ENCODE measurements at places on chromosomes 7 and 10.

- no peak for DNase-seq
Observed at GRCh38 chr7:152177681-152178404, 152.4 kb downstream of the GALNT11 start.

DNA sequence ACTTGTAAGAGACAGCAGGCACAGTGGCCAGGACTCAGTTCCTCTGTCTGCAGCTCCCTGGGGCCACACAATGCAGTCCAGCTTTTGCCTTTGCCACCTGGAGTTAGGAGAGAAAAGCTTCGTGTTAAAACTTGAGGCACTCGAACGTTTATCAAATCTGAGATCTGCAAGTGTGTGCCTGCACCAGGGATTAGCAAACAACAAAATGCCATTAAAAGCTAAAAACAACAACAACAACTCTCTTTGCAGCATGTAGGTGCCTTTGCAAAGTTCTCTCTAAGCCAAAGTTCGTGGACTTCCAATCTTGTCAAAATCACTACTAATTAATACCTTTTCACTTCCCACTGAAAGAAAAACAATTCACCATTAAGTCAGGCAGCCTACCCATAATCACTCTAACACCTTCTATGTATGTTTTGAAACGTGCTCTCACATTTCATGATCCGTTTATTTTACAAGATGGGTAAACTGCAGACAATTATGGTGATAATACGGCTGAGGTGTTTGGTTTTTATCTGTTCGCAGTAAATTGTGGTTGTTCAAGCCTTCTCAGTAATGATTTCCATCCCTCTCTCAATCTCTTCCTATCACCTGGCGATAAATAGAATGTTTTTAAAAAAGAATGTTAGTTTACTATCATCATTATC is 36.2 kb upstream of the SDK1 start:
- no peak for DNase-seq

DNA sequence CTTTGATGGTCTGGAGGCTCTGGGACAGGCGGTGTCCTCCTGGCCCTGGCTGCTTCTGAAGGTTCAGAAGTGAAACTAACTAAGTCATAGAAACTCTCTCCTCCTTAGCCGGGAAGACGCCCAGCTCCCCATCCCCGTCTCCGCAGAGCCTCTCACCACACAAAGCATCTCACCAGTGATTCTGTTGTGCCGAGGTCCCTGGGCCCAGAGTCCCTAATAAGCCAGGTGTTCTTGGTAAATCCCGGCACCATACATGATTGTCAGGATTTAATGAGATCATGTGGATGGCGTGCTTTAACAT is 9.4 kb downstream of the HKDC1 start:
- DNase-seq: no peak

- DNase-seq: no peak
Observed at GRCh38 chr10:104941662-104942061, 300.6 kb downstream of the SORCS3 start.

DNA sequence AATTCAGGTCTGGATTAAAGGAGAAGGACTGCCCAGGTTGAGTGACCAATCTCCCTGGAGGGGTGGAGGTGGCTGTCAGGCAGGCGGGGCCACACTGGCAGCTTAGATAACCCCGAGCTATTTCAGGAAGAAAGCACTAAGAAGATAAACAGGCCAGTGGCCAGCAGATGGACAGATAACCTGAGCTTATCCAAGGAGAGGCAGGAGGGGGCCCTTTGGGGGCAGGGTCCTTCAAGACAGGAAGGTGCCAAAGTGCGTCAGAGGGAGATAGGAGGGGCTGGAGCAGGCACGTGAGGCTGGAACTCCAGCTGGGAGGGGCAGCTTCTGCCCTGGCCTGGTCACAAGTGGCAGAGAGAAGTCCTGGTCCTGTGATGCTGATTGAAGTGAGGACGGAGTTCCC is 29.8 kb upstream of the PODXL start:
- DNase-seq: no peak

DNA sequence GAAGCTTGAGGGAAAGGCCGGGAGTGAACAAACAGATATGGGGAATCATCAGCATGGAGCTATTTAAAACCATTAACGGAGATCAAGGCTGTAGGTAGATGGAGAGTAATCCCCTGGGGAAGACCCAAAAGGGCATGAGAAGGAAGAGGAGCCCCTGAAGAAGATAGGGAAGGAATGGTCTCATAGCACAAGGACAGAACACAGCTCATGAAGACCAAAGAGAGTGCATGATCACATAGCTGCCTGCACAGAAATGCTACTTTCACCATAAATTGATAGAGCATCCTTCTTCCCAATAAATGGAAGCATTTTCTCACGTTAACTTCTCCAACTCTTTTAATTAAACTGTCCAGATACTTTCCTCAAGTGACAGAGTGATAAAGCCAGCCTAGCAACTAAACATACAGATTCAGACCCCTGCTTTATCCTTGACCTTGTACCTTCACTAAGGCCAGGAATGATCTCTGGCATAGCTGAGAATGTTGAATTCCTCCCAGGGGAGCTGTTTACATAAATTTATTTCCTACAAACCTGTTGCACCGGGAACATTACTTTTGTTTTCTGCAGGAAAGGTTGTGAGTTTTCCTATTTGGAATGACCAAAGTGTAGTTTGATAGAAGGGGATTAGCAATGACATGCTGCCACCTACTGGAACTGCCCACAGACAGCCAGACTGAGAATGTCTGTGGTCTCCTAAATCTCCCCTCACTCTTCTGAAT is 110.8 kb upstream of the LRGUK start:
- no peak for DNase-seq

DNA sequence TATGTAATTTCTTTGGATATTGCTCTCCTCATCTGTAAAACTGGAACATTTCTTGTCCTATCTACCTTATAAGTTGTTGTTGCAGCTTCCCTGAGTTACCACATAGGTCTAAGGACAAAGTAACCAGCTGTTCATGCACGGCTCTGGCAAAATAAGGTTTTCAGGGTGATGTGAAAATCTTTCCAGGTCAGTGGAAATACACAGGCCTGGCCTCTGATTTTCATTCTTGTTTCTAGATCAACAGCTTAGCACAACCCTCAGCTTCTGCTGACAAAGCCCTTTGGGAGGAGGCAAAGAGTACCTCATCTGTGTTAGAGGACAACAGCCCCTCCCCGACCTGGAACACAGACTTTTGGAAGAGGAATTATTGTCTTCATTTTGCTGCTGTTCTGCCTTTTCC is 117.5 kb upstream of the AGK start:
- no peak for DNase-seq

DNA sequence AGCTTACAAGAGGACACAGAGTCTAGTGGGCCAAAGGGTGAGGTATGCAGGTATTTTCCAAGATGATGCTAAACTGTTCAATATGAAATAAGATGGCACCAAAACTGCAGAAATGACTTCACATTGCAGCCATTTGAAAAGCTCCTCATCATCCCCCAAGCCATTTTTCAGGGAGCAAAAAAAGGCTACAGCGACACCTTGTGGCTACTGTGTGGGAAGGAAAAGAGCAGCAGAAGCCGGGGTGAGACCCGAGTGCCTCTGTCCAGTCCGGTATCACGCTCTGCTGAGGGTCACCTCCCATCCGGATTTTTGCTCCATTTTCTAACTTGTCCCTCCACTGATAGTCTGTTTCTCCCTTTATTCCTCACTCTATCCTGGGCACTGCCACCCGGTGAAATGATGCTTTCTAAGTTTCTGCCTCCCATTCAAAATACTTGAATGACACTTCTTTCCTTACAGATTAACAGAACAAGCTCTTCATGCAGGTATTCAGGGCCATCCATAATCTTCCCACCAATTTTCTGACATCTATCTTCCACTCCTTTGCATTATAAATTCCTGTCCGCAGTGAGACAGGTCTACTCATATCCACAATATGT is 220.2 kb downstream of the DGKI start:
- DNase-seq: peak; percentile 16

GRCh38 chr7:143025371-143025770 is 1.6 kb downstream of the OR9A2 start:
- DNase-seq: no peak

GRCh38 chr7:39168403-39169098 is 190.8 kb downstream of the POU6F2 start:
- DNase-seq: no peak

- no peak for DNase-seq
Observed at GRCh38 chr10:63498665-63499064, 22.5 kb upstream of the REEP3 start.

DNA sequence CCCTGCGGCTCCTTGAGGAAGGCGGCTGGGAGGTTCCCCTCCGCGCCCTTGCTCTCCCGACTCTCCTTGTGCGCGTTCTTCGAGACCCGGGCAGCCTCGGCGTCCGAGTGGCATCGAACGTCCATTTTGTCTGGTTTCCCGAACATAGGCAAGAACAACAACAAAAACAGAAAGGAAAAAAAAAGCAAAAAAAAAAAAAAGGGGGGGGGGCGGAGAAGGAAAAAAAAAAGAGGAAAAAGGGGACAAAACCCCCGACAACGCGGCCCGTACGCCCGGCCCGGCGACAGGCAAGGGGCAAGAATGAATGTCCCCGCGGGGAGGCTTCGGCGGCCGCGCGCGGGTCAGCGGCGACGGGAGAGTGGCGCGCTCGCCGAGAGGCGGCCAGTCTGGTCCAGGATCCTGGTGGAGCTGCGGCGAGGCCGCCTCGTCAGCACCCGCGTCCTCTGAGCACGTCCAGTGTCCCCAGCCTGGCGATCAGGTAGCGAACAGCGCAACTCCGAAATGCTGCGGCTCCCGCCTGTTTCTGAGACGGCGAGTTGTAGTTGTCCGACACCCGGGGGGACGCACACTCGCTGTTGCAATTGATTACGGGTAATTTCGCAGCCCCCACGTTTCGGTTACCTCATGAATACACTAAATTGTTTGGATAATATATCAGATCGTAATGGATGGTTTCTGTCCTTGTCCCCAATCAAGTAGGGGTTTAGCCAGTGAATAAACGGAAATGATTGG is at the start of gene VAX1:
TSS of gene VAX1 (minus strand) at position 360 of the 732 bp plus-strand sequence. CDS start at position 146, 214 bp downstream.
- DNase-seq: no peak

DNA sequence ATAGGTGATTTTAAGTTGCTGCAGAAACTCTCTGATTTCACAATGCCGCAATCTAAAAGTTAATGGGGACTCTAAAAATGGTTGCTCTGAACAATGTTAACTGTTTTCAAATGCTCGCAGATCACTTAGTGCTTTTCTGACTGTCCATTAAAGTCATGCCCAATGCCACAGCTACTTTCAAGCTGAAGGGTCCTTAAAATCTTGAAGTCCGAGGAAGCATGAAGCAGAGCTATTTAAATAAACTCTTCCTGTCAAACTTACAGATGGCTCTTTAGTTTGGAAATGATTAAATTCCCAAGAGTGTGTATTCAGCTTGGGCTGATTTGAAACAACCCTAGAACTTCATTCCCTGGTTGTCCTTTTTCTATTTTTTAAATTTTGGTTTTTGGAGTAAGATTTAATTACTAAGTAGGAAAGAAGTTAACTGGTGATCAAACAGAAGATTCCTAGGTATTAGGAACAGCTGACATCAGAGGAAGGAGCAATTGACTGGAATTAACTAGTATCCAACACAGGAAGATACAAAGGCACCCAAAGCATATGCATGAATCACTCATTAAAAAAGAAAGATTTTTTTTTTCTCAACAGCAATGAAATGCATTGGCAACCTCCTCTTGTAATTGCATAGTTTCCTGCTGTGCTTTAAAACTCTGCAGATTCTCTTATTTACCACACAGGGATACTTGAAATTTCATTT is 105.1 kb downstream of the NRP1 start:
- no peak for DNase-seq

GRCh38 chr7:139479620-139480019 is 3.9 kb downstream of the KLRG2 start:
- DNase-seq: no peak

- DNase-seq: no peak
Observed at GRCh38 chr10:70592746-70593512, 9.6 kb downstream of the PRF1 start.

DNA sequence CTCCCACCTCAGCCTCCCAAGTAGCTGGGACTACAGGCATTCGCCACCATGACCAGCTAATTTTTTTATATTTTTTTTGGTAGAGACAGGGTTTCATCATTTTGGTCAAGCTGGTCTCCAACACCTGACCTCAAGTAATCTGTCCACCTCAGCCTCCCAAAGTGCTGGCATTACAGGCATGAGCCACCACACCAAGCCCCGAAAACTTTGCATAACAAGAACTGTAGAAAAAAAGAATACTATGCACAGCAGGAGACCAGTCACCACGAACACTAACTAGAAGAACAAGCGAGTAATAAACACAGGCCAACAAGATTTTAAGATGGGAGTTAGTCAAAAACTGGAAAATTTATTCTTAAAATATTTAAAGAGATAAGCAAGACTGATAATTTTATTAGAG is 447.0 kb downstream of the ETV1 start:
- no peak for DNase-seq

GRCh38 chr10:129879655-129880054 is 84.4 kb downstream of the EBF3 start:
- DNase-seq: no peak
